ENCODE measurements at places on chromosomes 13 and 19.

DNA sequence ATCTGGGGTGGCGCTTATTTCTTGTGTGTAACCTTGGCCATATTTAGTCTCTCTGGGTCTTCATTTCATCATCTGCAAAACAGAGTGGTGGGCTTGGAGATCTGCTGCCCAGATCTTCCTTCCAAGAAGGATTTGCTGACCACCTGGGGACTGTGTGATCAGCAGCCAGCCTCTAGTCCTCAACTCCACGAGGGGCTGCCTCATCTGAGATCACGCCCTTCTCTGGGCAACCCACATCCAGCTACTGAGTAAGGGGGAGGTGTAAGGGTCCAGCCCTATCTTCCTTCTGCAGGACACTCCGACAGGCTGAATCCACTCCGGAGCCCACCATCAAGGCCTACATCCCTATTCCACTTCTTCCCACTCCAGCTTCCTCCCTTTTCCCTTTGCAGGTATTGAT, 57.9 kb downstream of the CHST8 start:
- DNase-seq: no peak

GRCh38 chr13:99404005-99404755, 97.0 kb upstream of the GPR183 start:
- no peak for DNase-seq

GRCh38 chr19:56875717-56876116, 35.2 kb upstream of the PEG3 start:
- DNase-seq: no peak

DNA sequence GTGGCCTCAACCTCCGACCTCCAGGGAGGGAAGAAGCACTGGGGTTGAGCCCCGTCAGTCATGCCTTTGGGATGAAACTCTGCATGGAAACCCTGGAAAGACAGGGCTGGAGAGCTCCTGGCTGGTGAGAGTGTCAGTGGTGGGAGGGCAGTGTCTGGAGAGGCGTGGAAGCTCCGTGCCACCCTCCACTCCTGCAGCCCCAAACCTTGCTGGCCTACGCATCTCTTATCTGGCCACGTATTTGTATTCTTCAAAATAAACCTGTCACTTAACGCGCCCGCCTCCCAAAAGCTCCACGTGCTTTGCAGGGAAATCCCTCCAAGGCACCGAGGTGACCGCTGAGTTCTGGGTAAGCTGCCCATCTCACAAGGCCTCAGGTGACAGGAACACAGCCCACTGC, 84.3 kb downstream of the TEX29 start:
- no peak for DNase-seq

DNA sequence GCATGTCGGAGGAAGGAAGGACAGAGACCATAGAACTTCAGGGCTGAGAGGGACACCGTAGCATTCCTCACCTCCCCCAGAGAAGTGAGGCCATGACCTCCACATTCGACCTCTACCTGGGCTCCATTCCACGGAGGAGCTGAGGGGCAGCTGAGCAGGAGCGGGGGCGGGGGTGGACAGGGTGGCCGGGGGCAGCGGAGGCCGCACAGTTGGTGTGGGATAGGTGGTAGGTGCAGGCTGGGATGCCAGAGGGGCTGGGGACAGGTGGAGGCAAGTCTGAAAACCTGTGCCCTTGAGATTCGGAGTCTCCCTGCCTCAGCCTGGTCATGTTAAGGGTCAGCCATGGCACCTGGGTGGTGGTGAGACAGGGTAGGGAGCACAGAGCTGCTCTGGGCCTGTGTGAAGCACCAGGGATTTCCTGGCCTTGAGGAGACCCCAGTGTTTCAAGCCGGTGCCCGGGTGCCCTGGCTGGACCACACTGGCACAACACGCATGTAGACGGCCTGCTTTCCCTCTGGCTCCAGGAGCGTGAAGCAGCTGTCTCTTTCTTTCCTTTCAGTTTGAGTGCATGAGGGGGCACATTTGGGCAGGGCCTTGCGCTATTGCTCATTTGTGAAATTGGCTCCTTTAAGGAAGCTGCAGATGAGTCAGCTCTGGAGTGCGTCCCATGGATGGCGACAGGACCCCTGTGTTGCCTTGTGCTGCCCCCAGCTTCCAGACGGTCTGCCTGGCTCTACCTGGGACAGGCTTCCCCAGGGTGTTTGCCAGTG, 51.8 kb downstream of the TSSK6 start:
- no peak for DNase-seq

- no peak for DNase-seq
Measured at GRCh38 chr19:29170554-29170953, 42.4 kb downstream of the UQCRFS1 start.

DNA sequence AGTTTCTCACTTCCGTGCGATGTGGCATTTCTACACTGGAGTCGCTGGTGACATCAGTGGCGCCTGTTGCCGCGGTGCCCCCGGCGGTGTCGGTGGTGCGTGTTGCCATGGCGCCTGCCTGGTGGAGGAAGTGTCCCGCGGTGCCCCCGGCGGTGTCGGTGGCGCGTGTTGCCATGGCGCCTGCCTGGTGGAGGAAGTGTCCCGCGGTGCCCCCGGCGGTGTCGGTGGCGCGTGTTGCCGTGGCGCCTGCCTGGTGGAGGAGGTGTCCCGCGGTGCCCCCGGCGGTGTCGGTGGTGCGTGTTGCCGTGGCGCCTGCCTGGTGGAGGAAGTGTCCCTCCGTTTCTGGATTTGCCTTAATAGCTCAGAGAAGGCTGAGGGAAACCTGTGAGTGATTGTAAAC, 127.6 kb downstream of the KDM4B start:
- DNase-seq: no peak

GRCh38 chr13:43831088-43831487, 44.3 kb upstream of the ENOX1 start:
- DNase-seq: no peak

- peak; percentile 52 for DNase-seq
Measured at GRCh38 chr13:23752111-23753001, 136.8 kb downstream of the MIPEP start.

DNA sequence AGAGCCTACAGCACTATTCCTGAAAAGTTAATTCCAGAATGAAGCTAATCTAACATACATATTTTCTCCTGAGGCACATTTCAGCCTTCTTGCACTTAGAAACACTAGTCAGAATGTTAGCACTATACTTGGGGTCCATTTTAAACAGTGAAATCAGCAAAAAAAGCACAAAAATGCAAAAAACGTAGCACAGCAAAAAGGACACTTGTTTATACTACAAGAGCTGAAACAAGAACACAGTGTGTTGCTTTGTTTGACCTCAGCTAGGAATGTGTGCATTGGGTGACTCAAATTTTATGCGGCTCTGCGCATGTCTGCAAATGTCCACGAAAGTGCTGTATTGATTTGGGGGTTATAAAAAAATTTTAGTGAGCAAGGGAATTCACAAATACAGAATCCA, 226.2 kb downstream of the KCNRG start:
- DNase-seq: no peak

- DNase-seq: no peak
Measured at GRCh38 chr19:1050989-1051788, 11.3 kb downstream of the ABCA7 start.

DNA sequence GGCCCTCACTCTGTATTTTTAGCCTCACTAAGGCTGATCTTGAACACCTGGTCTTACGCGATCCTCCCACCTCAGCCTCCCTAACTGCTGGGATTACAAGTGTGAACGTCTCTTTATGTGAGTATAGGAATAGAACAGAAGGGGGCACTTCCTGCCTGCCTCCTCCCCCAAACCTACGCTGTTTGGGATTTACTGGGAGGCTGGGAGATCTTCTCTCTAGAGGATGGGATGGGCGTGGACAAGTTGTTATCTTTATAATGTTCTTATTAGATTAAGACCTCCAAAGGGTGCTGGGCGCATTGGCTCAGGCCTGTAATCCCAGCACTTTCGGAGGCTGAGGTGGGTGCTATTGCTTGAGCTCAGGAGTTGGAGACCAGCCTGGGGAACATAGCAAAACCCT, 2.9 kb upstream of the CSNK1G2 start:
- DNase-seq: no peak

DNA sequence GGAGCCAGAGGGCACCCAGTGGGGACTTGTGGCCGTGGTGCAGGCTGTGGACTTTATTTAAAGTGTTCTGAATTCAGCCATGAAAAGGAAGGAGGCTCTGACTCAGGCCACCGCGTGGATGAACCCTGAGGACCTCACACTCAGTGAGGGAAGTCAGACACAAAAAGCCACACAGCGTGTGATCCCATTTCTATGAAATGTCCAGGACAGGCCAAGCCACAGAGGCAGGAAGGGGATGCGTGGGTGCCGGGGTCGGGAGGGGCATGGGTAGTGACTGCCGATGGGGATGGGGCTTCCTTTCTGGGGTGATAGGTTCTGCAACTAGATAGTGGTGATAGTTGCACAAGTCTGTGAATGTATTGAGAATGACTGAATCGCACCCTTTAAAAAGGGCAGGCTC, 8.7 kb upstream of the ZBTB7A start:
- no peak for DNase-seq

DNA sequence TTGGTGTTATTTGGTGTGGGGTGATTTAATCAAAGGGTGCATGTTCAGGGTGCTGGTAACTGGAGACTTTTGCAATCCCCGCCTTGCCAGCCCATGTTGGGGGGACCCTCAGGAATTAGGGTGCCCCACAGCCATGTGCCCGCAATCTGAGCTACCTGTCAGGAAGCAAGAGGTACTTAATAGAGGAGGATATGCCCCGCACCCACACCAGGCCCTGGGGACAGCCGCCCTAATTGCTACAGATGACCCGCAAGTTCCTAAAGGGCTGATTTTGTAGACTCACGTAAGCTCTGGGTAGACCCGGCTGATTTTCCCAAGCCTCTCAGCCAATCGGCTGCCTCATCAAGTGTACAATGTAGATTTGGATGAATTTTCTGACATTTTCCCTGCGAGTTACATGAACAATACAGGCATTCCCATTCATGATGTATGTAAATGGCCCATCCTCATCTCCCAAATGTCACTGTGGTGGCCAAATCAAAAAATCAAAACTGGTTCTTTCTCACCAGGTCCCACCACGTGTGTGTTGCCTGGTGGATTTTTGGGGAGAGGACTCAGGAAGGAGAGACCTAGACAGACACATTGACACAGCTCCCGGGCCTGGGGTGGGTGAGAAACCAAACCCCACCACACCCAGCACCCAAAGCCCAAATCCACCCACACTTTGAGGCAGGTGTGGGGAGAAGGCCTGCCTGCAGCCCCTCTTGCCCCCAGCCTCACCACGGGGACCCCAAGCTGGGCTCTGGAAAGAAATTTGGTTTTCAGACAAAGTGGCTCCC, 119.2 kb upstream of the SPACA7 start:
- DNase-seq: no peak

GRCh38 chr19:43662487-43662886, 7.5 kb downstream of the PLAUR start:
- DNase-seq: no peak

DNA sequence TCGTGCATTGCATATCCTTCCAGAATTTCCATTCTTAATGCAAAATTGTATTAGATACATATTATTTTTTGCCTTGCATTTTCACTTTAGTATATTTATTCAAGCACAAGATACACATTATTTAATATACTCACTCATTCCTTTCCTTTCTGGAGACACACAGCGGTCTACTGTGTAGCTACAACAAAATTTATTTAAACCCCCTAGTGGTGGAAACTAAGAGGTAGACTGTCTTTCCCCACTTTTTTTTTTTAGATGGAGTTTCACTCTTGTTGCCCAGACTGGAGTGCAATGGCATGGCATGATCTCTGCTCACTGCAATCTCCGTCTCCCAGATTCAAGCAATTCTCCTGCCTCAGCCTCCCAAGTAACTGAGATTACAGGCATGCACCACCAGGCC, 2040.3 kb upstream of the PCDH20 start:
- no peak for DNase-seq

DNA sequence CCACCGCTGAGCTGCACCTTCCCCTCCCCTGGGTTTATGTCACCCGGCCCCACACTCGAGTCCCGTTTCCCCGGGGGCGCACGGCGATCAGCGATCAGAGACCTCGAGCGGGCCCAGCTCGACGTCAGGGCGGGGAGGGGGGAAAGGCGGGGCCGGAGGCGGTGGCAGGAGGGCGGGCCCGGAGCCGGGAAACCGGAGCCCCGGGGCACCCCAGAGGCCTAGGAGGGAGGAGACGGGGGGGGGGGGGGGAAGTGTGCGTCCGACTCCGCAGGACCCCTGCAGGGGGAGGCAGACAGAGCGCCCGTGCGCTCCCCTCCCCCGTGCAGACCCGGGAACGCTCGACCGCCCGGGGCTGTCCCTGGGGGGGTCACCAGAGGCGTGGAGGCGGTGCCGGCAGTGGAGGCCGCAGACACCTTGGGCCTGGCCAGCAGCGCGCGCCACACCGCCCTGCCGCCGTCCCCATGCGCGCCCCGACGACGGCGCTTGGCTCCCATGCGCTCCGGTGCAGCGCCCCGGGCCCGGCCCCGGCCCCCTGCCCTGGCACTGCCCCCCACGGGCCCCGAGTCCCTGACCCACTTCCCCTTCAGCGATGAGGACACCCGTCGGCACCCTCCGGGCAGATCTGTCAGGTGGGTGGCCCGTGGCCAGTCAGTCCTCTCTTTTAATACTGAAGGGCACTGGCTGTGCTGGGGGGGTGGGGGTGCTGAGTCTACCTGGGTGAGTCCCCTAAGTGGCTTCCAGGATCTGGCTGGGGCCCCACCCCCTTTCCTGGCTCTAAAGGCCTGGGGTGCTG, 11.8 kb downstream of the PDE4A start:
- no peak for DNase-seq

GRCh38 chr19:35407619-35408018, 36.8 kb downstream of the GPR42 start:
- DNase-seq: no peak

DNA sequence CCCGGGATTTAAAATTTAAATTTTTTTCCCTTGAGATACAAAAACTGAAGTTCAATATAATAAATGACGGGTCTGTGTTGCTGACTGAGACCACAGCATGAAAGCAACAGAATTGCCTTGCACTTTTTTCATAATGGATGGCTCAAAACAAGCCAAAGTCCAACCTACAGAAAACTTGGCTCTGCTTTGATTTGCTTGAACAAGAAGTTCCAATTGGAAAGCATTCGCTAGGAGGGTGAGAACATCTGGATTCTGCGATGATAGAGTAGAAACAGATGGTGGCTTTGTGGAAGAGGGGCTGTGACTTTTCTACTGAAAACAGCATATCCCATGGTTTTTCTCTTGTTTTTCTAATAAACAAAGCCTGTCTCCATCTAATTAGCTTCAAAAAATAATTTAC, 46.4 kb downstream of the THSD1 start:
- no peak for DNase-seq

DNA sequence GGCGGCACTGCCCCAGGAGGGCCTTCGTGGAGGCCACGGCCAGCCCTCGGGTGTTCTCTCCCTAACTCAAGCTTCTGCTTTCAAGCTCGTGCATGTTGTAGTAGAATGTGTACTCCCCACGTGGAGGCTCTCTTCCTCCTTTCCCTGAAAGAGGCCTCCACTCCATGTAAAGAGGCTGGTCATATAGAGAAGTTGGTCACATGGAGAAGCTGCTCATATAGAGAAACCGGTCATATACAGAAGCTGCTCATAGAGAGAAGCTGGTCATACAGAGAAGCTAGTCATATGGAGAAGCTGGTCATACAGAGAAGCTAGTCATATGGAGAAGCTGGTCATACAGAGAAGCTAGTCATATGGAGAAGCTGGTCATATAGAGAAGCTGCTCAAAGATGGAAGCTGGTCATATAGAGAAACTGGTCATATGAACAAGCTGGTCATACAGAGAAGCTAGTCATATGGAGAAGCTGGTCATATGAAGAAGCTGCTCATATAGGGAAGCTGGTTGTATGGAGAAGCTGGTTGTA, 152.5 kb downstream of the COL4A1 start:
- DNase-seq: no peak

- DNase-seq: no peak
Measured at GRCh38 chr19:17079710-17080439, 4.3 kb downstream of the MYO9B start.

GRCh38 chr13:103351035-103351828, 285.0 kb upstream of the SLC10A2 start:
- no peak for DNase-seq
